Uterus (tissue), 4 donors: ENCODE measurements at places on chromosomes 3 and 15.

DNA sequence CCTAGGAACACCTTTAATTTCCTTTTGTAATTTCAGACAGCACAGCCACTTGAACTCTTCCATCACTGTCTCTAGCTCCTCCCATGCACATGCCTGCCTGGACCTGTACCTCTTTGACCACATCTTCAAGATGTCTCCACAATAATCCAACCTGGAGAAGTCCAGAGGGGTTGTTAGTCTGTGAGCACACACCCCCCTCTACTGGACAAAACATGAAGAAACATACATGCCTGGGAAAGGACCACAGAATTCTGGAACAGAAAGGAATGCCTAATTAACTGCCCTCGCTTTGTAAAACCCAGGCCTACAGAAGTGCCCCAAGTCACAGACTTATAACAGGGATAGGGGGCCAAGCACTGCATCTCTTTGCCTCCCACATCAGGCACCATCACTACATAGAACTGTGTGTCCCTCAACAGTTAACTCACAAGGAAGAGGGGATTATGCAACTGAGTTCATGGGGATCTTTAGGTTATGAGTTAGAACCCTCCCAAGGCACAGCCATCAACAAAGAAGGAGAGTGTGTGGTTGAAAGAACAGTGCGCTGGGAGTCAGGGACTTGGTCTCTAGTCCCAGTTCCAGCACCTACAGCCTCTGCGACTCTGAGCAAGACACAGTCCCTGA, 61.7 kb downstream of the FMN1 start:
- DNase-seq, result no peak

DNA sequence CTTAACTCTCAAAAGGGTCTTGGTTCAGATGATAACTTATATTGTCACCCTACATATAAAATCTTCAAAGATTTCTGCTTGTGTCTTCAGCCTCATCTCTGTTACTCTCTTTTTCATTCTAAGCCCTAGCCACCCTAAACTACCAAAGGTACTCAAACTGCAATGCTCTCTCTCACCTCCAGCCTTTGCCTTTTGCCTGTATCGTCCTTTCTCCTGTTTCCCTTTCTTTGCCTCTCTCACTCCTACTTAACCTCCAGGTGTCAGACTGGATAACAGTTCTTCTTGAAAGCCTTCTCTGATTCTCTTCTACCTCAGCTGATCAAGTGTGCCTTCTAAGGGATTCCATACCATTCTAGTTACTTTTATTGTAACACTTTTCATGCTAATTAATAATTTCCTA, 149.8 kb downstream of the SERPINI1 start:
- DNase-seq, result no peak

DNA sequence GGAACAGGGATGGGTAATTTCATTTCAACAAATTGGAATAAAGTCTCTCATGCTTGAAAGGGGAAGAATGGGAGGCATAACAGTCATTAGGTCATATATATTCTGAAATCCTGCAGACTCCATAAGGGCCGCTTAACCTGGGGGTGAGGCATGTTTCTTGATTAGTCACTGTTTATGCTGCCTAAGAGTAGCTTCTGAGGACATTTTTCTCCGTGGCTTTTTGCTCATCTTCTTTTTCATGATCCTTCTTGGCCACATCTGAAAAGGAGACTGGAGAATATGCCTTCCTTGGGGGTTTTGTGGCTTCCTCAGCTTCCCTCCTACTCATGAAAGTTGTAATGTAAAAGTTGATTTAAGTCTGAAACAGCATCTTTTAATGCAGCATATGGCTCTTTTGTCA, 20.0 kb upstream of the CFAP20DC start:
- DNase-seq, result no peak

DNA sequence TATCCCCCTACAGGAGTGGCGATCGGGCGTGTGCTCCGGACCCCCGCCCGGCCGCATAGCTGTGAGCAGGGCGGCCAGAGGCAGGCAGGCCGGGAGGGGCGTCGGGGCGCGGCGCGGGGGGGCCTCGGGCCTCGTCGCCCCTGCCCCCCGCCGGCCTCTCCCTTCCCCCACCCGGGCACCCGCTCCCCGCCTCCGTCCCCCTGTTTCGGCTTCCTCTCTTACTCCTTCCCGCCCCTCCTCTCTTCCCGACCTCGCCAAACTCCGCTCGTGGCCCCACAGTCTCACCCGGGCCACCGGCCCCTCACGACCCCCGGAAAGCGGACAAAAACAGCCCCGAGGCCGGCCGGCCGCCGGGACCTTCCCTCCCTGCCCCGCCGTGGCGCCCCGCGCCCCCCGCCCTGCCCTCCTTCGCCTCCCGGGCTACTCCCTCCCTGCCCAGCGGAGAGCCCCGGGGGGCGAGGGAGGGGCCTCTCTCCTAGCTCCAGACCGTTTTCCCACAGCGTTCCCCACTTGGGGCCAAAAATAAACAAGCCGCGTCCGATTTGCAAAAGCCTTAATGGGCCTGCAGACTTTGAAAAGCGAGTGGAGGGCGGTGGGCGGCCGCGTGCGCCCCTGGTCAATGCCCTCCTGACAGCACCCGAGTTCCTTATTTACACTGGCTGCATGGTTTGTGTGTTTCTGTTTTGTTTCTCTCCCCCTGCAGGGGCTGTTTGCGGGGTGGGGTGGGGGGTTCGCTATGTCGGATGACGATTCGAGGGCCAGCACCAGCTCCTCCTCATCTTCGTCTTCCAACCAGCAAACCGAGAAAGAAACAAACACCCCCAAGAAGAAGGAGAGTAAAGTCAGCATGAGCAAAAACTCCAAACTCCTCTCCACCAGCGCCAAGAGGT, 1.0 kb downstream of the UBE2E1 start:
- DNase-seq, result peak; percentile 42

GRCh38 chr3:45553469-45553974, 41.0 kb upstream of the LIMD1 start:
- DNase-seq, result peak; percentile 47

DNA sequence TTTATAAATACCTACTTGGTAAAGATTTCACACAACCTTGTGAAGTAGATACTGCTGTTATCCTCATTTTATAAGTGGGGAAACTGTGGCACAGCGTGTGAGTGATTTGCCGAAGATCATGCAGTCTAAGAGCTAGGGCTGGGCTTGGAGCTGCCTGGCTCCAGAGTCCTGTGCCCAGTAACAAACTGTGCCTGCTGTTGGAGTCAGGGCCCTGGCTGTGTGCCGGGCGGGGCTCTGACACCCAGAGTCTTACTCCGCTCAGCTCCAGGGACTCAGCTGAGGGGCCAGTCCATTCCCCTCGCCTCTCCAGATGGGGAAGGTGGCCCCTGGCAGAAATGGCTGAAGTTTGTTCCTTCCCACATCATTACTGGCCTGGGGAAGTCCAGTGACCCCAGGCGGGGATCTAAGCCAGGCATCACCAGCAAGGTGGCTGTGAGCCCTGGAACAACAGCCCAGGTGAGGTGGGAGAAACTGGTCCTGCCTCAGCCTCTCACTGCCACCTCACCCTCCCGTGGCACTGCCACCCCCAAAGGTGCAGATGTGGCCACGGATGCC, 17.3 kb upstream of the PLXNA1 start:
- no peak for DNase-seq

DNA sequence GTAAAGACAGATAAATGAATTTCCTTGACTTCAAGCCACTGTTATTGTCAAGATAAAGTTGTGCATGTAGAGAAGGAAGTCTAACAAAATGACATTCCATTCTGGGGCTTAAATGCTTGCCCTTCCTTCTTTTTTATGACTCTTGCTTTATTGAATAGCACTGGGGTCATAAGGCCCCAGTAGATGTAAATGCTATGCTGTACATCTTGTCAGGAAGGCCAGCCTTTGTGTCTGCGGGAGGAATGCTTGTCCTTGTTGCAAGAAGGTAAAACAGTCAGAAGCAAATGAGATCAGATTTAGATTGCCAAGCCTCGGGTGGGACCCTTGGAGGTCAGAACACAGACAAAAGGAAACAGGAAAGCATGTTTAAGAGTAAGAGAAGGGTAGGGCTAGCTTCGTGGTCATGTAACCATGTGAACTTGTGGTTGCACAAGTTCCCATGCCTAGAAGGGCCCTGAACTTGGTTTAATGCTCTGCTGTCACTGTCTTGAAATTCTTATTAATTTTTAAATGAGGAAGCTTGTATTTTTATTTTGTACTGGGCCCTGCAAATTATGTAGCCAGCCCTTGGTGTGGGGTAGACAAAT, 81.5 kb downstream of the PPM1L start:
- DNase-seq, result no peak

DNA sequence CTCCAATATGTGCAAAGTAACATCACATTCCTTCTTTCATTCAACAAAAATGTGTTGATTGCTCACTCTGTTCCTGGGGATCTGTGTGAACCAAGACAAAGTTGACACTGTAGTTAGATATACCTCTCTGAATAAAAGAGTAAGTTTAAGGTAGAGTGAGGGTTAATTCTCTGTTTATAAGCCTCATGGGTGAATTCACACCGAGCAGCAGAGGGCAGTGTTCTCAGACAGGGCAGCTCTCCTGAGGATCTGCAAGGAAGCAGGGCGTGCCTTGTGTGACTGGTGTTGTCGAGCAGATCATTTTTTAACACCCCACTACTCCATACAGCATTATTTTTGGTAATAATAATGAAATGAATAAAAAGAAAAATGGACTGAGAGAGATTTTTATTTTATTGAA, 34.4 kb downstream of the PAQR9 start:
- DNase-seq, result no peak
